ENCODE measurements at places on chromosomes 11 and 22.

DNA sequence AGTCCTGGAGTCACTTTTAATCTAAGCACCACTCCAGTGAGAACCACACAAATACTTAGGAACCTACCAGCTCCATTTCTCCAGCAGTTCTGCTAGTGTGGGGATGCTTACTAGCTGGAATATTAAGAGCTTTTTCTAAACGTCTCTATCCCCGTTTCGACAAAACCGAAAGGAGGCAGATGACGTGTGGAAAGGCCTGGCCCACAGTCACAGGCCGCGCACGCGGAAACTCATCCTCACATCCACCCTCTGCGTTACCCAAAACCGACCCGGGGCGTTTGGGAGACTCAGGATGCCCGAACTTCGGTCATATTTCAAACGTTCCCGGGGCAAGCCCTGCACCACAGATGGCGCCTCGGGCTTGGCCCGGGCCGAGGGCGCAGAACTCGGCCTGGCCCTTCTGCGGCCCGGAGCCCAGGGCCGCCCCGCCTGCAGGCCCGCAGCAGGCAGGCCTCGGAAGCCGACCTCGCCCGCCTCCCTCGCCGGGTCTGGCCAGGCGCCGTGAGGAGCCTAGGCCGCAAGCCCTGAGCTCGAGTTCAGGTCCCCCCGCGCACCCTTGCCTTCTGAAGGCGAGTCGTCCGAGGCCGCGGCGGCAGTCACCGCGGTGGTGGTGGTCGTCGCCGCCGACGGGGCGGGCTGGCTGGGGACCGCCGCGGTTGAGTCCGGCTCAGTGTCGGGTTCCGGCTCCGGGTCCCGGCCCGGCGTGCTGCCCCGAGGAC is 473 bp downstream of the FNBP4 start:
- ATAC-seq = peak; percentile 66

DNA sequence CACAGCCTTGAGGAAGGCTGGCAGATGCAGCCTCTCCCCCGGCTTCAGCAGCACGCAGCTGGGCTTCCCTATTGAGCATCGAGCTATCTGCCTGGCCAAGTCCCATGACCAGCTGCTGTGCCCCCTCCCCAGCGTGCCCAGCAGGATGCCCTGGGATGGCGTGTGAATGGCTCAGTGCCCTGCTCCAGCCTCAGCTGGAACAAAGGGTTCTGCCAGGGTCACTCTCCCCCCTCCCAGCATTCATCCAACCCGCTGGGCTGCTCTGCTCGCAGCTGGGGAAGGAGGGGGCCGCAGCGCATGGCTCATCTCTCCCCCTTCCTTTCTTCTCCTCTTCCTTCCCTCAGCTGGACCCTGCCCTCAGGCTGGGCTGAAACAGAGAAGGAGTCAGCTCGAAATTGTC is 14.5 kb downstream of the LRP4 start:
- no peak for ATAC-seq

DNA sequence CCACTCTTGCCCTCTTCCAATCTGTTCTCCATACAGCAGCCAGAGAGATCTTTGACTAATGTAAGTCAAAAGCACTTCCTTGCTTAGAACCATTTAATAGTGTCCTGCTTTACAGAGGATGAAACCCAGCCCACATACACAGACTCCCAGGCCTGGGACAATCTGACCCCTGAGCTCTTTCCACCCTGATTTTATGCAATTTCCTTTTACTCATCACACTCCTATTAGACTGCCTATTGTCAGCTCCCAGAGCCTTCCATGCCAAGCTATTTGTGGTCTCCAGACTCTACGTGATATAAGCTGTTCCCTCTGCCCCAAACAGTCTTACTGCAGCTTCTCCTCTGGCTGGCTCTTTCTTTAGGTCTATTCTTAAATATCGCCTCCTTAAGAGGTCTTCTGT is 28.1 kb downstream of the ME3 start:
- no peak for ATAC-seq

DNA sequence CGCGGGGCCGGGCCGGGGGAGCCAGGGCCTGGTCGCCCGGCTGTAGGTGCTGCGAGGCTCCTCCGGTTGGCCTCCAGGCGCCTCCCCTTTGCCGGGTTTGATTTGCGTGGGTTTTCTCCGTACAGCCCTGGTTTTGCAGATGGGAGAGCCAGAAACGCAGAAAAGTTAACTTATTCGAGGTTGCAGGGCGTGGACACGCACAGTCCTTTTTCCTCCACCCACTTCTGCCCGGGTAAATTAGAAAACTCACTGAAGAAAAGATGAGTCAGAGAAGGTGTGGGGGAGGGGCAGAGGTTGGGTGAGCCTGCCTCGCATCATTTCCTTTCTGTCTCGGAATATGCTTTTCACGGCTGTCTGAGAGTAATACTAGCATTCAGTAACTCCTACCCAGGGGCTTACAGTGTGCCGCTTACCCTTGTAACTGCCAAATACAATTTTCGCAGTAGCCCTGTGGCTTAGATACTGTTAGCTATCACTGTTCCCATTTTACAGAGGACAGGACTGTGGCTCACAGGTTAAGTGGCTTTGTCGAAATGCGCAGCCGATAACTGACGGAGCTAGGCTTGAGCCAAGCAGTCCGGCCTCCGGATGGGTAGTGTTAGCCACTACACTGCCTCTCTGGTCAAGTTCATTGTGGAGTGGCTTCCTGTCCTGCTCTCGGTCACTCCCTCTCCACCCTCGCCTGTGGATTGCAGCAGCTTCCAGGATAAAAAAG is 812 bp downstream of the FADD start:
- peak; percentile 67 for ATAC-seq

GRCh38 chr22:48629631-48630432 is 1197.8 kb downstream of the BRD1 start:
- no peak for ATAC-seq

GRCh38 chr22:37803639-37804351 is 3.9 kb upstream of the GCAT start:
- no peak for ATAC-seq

- no peak for ATAC-seq
These were observed 200.3 kb downstream of the MSANTD4 start for GRCh38 chr11:105821781-105822180.

- ATAC-seq = peak; percentile 97
These were observed at the start of gene PTS for GRCh38 chr11:112226062-112226830. PTS (plus strand) TSS chr11:112226428; CDS start chr11:112226444, 16 bp downstream.

GRCh38 chr11:76415073-76415472 is 29.7 kb upstream of the EMSY start:
- ATAC-seq = no peak

- peak; percentile 90 for ATAC-seq
These were observed 30.3 kb upstream of the NAP1L4 start for GRCh38 chr11:3022300-3022967.

- no peak for ATAC-seq
These were observed 712.6 kb downstream of the DLG2 start for GRCh38 chr11:84914511-84914910.

DNA sequence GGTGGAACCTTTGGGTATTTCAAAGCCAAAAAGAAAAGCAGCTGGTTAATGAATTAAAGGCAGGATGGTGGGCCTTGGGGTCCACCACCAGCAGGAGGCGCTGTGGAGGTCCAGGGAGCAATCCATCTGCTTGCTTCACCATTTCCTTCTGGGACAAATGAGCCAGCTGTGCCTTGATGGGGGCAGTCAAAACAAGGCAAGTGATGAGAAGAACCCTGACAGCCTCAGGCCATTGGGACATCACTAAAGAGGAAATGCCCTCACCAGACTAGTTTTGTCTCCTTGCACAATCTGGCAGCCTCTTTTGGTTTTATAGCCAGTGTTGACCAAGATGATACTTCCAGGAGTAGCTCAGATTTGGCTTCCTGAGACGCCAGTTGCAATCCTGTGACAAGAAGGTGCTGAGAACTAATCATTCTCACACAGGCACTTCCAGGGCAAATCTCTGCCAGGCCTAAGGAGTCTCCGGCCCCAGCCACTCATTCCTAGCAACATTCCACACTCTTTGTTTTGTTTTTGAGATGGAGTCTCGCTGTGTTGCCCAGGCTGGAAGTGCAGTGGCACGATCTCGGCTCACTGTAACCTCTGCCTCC is 38.2 kb upstream of the WEE1 start:
- ATAC-seq = peak; percentile 58

DNA sequence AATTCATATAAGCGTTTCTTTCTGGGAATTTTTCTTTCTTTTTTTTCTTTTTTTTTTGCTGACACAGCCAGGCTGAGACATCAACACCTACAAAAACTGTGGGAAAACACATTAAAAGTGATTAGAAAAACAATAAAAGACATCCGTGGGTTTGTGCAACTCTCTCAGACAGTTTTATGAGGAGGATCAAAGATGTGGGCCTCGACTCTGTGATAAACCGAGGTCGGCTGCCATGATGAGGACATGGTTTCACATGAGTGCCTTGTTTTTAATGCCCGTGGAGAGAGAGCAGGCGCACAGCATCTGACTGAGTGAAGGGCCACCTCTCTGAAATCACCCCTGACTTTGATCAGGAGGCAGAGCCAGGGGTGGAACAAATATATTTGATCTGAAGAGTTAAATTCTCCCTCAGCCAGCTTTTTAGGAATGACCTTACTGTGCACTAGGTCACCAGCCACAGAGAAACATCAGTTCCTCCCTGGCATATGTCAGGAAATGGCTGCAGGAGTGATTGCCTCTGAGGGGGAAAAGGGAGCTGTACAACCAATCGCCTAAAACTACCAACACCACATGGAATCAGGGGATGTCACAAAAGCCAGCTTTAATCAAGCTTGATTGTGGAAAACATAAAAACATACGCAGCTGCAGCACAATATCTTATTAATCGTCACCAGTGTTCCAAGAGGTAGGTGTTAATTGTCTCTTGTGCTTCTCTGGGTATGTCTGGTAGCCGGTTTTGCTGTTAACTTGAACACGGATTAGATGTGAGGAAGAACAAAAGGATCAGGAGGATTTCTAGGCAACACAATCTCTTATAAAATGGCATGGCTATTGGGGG is 164.7 kb downstream of the MAML2 start:
- no peak for ATAC-seq

DNA sequence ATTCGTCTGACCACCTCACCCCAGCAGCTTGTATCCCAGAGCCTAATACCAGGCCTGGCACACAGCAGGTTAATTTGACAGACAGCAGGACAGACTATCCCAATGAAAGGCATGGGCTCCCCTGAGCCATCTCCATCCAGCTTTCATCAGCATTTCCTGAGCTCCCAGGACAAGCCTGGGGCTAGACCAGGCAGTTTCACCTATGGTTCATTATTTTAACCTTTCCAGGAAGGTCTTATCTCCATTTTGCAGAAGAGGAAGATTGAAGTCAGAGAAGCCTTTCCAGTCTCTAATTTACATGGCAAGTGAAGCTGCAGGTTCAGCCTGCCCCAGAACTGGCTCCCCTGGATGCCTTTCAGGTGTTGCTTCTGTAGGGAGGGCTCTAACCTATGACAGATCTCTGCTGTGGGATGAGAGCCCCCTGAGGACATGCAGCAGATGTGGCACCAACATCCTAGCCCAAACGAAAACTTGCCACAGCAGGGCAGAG is 17.0 kb downstream of the ARRB1 start:
- ATAC-seq = no peak

GRCh38 chr11:75982309-75982708 is 167.3 kb downstream of the UVRAG start:
- ATAC-seq = no peak

- no peak for ATAC-seq
These were observed 69.1 kb downstream of the FEZ1 start for GRCh38 chr11:125426818-125427528.

- peak; percentile 73 for ATAC-seq
These were observed 18.6 kb downstream of the GLB1L2 start for GRCh38 chr11:134350381-134350780.

GRCh38 chr11:46367244-46367915 is 14.1 kb upstream of the MDK start:
- peak; percentile 69 for ATAC-seq

- no peak for ATAC-seq
These were observed 846 bp upstream of the NRGN start for GRCh38 chr11:124738713-124739478.

- no peak for ATAC-seq
These were observed 147.0 kb upstream of the API5 start for GRCh38 chr11:43164831-43165230.

DNA sequence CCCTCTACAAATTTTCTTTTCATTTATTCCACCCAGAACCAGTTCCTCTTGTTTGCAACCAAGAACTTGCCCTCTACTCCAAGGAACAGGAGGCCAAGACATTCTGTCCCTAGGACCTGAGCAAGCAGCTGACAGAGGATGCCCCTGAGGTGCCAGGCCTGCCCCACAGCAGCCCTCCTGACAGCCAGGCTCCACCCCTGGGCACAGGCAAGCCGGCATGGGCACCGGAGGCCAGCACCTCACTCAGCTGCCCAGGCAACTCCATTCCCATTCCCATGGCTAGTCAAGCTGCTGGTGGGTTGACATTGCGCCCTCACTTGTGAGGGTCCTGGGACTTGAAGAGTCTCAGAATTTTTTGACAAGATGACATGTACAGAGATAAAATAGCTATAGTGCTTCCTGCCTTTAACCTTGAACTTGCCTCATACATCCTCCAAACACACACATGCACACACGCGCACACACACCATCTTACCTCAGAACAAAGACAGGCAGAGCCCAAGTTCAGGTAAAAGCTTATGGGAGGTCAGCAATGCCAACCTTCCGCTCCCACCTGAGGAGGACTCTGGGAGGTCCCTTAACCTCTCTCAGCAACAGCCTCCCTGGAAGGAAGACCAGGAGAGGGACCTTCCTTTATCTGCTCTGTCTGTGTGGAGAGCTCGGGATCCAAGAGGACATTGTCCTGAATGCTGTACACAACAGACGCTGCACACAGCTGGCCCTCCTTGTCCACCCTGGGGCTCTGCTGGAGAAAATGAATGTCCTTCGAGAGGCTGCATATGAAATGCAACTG is 620.9 kb upstream of the CADM1 start:
- ATAC-seq = peak; percentile 7

- no peak for ATAC-seq
These were observed 12.6 kb downstream of the UVRAG start for GRCh38 chr11:75827562-75827961.

DNA sequence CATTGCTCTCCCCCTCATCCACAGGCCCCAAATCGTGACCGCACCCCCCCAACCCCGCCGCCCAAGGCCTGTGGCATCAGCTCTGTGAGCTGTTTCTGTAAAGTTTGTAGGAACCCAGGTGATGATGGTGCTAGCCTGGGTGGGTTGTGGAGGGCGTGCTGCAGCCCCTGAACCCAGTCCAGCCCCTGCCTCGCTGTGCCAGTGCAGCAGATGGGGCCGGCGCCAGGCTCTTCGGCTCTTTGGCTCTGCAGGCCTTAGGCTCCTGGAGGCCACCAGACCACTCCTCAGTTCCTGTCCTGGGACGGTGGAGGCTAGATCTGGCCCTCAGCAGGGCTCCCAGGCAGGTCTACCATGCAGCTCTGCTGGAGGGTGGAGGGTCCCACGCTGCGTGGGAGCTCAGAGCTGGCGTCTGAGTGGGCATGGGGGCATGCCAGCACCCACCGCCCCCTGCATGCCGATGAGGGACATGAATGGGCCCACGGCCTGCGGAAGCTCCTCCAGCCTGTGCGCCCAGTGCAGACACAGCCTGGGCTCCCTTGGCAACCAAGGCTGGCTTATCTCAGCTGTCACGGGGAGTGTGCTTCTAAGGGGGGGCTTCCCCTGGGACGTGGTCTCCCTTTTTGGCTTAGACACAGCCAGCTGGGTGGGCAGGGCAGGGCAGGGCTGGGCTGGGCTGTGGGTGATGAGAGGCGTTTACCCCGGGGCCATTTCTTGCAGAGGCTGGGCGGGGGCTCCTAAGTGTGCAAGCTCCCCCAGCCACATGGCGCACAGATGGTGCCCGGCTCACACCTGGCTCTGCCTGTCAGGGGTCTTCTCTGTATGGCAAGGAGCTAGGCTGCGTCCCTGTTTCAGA is 1187.6 kb downstream of the BRD1 start:
- no peak for ATAC-seq

GRCh38 chr11:65260756-65261590 is 789 bp upstream of the POLA2 start:
- no peak for ATAC-seq

GRCh38 chr22:35912658-35913057 is 116.0 kb downstream of the RBFOX2 start:
- no peak for ATAC-seq

- ATAC-seq = no peak
These were observed 66.4 kb downstream of the SVIP start for GRCh38 chr11:22763166-22763565.
